ENCODE measurements at places on chromosomes 3 and 15. TPM values are rescaled to one million over a fixed set of nuclear protein-coding genes. Genes with fewer than 3 reads are reported as not detected.

The NSUN3 gene
- polyA plus RNA-seq = 18.6 TPM

The TLR9 gene
- 0.29 TPM for polyA plus RNA-seq

The MEX3B gene
- 6.7 TPM for polyA plus RNA-seq

DNA sequence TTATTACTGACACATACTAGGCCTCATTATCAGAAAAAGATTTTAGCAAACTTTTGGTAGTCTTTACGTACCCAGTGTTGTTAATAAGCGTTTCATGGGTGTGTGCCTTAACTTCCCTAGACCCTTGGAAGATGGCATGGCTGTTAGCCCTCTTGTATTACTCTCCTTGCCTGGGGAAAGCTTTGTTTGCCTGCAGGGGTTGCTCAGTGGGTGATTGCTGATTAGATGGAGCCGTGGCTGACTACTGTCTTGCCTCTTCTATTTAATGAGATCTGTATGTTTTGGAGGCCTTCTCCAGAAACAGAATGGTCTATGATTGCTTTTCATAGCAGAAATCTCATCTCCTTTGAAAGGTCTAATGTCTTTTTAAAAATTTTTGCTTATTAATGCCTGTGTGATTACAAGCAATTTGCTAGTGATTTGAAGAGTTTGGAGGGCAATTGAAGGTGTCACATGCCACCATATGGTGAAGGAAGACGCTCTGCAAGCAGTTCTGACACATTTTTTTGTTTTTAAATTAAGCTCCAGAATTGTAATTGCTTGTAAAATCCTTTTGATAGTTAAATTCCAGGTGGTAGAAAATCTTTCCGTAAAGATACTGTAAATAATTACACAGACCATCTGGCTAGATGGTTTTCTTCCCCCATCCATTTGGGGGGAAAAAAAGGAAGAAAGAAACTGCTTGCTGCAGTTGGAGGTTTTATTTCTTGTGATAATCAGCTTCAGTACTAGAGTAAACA is 11.4 kb upstream of the C3orf20 start:
- DNase-seq = no peak

DNA sequence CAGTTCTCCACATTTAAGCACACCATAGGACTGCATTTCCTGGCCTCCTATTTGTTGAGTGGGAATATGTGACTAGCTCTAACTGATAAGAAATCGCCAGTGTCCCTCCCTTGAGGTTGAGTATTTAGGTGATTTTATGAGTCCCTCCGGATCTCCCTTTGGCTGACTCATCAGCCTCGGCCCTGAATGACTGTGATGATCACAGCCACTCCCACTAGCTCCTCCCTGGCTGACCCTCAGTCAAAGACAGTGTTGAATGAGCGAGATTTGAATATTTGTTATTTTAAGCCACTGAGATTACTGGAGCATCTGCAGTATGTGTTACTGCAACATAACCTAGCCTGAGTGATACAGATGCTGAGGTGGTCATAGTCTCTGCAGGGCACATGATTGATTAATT is 515.3 kb downstream of the EPHB1 start:
- no peak for DNase-seq

- DNase-seq = no peak
These were observed 82.6 kb upstream of the CSPG5 start for GRCh38 chr3:47661121-47661752.

DNA sequence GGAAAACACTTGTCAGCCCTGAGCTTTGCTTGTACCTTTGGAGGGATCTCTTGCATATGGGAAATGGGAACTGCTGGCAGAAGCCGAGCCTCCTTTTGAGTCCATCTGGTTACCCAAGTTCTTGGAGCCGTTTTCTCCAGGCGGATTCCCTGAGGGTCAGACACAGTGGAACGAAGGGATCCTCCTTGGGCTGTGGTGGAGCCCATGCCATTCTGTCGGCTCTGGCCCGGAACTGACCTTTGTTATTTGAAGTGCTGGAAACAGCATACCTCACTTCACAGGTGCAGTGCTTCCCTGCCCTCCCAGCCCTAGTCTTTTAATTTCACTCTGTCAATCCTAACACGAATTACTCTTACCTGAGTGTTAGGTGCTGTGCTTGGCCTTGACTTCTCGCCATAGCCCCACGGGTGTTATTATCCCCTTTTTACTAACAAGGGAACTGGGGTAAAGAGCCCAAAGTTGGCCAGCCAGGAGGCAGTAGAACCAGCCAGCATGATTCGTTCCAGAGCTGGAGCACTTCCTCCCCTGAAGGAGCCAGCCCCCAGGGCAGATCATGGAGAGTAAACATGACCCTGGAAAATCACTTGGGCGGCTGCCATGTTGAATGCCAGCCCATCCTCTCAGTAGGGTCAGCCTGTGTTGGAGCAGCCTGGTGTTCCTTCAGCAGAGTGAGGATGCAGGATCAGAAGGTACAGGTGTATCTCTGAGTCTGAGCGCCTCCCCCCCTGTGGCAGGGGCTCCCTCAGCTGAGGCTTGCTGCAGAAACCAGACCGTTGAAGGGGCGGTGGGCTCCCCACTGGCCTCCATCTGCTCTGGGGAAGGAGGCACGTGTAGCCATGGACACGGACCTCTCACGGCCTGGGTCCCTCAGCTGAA is 143.2 kb downstream of the DNAJB8 start:
- no peak for DNase-seq

DNA sequence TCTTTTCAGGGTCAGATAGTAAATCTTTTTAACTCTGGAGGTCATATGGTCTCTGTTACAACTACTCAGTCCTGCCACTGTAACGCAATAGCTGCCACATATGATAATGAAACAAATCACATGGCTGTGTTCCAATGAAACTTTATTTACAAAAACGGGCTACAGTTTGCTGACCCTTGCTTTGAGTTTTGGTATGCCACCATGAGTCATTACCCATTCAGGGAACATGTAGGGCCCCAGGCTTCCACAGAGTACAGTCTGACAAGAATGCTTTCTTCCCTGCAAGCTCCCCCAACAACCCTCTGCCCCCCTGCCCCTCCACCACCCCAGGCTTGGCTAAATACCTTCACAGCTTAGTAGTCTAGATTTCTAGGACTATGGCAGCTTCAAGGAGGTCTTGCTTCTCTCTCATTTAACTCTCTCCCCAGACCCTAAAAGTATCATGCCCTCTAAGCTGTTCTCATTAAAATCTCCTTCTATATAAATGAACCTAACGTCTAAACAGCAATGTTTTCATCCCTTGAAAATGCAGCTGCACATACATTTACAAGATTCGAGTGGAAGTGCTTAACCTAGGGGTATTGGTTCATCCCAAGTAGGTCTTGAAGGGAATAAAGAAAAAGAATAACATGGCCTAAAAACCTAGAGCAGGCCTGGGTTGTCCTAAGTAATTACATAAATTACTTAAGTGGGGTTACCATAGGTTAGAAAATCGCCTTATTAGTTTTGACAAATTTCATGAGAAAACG is 117.8 kb upstream of the PRICKLE2 start:
- no peak for DNase-seq

- no peak for DNase-seq
These were observed 129.4 kb downstream of the LPP start for GRCh38 chr3:188283347-188283746.

DNA sequence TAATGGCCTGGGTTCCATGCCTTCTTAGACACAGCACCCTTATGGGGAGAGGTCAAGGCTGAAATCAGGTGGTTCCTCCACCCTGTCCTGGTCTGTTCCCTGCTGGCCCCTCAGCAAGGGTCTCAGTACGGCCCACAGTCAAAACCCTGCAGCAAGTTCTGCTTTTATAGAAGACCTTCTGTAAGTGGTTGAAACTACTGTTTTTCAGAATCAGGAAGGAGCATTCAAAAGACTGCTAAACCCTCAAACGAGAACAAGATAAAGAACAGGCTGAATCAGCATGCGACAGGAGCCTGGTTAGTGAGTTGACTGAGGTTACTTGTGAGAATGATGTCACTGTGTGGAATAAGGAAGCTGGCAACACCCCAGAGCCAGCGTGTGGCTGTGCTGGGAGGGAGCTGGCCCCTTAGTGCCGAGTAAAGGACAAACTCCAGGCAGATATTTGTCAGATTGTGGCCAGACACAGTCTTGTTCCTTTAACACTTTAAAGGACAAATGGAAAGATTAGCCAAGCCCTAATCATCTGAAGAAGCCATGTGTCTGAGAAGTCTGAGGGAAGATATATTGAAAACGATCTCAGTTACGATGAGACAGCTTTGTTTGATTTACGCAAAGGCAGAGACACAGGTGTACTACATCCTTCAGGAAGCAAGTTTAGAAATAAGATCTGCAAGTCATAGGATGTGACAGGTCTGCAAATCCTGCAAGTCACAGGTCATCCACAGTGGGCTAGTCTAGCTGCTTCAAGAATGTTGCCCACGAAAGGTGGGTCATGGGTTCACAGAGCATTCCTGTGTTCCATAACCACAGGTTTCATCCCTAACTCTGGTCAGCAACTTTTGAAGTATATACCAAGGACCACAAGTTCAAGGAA is 54.0 kb downstream of the B3GNT5 start:
- peak; percentile 69 for DNase-seq

GRCh38 chr3:122640437-122640999 is 40.1 kb upstream of the PARP14 start:
- no peak for DNase-seq

The AMT gene
- 26.3 TPM for polyA plus RNA-seq

DNA sequence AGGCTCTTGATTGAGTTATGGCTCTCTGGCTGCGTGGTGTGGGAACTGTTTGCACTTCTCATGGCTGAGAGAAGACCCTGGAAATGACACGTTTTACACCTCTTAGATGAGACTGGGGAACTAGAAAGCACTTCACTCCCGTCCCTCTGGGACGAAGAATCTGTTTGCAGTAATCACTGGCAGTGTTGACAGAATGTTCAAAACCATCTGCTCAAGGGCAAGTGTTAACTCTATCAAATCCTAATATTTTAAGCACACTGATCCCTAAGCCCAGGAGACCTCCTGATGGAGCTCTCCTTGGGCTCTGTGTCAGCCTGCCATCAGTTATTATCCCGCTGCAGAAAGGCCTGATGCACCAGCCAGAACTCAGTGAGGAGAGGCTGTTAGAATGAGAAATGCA is 323.8 kb upstream of the DNAJC19 start:
- DNase-seq = no peak

GRCh38 chr3:66154444-66154861 is 66.3 kb upstream of the SLC25A26 start:
- DNase-seq = no peak

The OSTN gene
- polyA plus RNA-seq = not detected

The RBMS3 gene
- 37.7 TPM for polyA plus RNA-seq

The HRG gene
- 0.13 TPM for polyA plus RNA-seq

The CAND2 gene
- 5.8 TPM for polyA plus RNA-seq

DNA sequence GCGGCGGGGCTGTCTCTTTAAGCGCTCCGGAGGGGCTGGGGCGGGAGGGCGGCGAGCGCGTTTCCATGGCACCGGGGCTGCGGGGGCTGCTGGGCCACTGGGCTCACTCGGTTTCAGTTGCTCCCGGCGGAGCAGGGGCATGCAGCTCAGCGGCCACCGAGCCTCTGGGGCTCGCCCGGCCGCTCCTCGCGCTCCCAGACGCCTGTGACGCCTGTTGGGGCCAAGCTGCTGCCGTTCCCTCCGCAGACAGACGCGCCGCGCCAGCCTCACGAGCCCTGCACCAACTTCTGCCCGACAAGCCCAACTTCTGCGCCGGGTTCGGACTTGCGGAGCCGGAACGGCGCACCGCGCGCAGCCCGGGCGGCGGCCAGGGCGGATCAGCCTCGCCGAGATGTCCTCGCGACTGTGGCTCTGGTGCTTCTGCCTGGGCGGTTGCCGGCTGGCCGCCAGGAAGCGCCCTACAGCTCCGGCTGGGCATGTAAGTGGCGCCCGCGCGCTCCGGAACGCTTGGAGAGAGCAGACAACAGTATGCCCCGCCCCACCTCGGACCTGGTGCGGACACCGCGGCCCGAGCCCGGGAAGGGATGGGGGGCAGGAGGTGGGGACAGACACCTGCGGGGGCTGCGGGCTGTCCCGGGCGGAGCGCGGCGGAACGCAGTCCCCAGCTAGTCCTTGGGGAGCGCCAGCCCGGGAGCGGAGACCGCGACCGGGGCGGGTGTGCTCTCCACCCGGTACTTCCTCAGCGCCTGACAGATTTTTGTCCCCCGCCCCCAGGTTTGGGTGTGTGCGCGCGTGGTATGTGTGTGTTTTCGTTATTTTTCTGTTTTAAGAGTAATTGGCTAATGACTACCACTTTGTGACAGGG is 154.1 kb upstream of the GOLIM4 start:
- DNase-seq = peak; percentile 84

GRCh38 chr15:85786781-85787114 is 8.0 kb downstream of the KLHL25 start:
- DNase-seq = no peak

DNA sequence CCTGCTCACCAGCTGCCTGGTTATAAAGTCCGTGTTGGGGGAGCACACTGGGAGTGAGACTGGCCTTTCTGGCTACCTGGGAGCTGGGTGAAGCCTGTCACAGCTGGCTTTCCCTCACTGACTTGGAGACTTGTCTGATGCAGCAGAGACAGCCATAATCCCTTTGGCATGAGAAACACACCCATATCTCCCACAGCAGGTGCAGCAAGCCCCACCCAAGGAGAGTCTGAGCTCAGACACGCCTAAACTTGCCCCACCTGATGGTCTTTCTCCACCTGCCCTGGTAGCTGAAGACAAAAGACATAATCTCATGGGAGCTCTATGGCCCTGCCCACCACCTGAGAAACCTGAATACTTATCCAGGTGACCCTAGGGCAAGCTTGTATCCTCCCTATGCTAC is 54.8 kb downstream of the NMD3 start:
- DNase-seq = no peak

The GOLGA8J gene
- 2.4 TPM for polyA plus RNA-seq

The STAB1 gene
- 60.8 TPM for polyA plus RNA-seq

DNA sequence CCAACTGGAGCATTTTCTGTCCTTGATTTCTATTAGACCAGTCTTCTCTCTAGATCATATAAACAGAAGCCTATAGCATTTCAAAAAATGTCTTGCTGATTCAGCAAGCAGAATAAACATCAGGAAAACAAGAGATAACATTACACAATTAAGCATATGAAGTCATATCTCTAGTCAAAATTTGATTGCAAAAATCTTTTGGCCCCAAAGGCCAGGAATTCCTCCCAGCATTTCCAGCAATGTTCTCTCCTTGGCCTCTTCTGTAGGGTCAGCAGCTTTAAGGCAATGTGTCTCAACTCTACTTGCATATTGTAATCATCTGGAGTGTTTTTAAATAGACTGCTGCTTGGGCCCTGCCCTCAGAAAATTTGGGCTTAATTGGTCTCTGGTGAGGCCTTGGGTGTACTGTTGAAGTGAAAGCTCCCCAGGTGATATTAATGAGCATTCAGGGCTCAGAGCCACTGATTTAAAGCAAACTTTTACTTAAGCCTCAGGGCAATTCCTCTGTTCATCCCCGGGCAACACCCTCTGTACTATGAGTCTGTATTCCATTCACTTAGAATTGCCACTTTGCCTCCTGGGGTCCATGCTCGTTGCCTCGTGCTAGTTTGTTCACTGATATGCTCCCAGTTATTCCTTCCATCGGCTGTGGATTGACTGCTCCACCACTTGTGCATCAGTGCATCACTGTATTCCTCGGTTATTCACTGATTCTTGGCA is 1072.6 kb downstream of the ROBO2 start:
- DNase-seq = peak; percentile 77

GRCh38 chr3:127560051-127560787 is 30.3 kb downstream of the TPRA1 start:
- no peak for DNase-seq

Data from right lung (tissue), 10 donors.